Esophagus muscularis mucosa (tissue), 4 donors: ENCODE measurements at places on chromosomes 1 and 21. TPM values are rescaled to one million over a fixed set of nuclear protein-coding genes. Genes with fewer than 3 reads are reported as not detected.

Gene JAM2
- total RNA-seq: 51.1 TPM

DNA sequence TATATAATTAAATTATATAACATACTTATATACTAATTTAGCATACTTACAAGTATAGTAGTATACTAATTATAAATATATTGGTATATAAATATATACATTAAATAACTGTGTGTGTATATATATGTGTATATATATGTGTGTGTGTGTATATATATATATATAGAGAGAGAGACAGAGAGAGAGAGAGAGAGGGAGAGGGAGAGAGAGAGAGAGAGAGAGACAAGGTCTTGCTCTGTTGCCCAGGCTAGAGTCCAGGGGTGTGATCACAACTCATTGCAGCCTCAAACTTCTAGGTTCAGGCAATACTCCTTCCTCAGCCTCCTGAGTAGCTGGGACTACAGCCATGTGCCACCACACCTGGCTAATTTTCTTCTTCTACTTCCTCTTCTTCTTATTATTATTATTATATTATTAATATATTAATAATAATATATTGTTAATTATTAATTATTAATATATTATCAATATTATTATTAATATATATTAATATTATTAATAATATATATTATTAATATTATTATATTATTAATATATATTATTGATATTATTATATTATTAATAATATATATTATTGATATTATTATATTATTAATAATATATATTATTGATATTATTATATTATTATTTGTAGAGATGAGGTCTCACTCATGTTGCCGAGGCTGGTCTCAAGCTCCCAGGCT, 185.5 kb downstream of the CRB1 start:
- DNase-seq: no peak

DNA sequence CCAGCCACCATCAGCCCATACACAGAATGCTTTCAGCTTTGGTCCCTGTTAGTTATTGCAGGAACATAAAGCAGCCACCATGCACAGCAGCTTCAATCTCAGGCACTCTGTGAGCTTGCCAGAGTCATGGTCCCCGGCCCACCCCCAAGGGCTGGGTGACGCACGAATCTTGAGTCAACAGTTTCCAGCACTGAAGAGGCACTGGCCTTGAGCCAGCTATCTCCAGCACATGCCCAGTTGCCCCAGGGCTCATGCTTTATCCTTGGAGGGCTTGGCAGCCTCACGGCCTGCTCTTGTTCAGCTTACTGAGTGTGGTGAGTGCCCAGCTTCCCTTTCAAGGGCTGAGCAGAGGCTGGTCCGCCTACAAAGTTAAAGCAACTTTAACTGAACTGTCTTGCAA, 200.7 kb upstream of the RAB4A start:
- no peak for DNase-seq

- DNase-seq: no peak
Observed at GRCh38 chr1:89702520-89703045, 69.7 kb downstream of the LRRC8C start.

Gene CD53
- total RNA-seq: 18.1 TPM

- no peak for DNase-seq
Observed at GRCh38 chr1:203695116-203695515, 68.5 kb downstream of the ATP2B4 start.

- no peak for DNase-seq
Observed at GRCh38 chr1:89098857-89099256, 27.1 kb downstream of the GBP2 start.

- DNase-seq: no peak
Observed at GRCh38 chr1:182129398-182129797, 67.9 kb upstream of the ZNF648 start.

DNA sequence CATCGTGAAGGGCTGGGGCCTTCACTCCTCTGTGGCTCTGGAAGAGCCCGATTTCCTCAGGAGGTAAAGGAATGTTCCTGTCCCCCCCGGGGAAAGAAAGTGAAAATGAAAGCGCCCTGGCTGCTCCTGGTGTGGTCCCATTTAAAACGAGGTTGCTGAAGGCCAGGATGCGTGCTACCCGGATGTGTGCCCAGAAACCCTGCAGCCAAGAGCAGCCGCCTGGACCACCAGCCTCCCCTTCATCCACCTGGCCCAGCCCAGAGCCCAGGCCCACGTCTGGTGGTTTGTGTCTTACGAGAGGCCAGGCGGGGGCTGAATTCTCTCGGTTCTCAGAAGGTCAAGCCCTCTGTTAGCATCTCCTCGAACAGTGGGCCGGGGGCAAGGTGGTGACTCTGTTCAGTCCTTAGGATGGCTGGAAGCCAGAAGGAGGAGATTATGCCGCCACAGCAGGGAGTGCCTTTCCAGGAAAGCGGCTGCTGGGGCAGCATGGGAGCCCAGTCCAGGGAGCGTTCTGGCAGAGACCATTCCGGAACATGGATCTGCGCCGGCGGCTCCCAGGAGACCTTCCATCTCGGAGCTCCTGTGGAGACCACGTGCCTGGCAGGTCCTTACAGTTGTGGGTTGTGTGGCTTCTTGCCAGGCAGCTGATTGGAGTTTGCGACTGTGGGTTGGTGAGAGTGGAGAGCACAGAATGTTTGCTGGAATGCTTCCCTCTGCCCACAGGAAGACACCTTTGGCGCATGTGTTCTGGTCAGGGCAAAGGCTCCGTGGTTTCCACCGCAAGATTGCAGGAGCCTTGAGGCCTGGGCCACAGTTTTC, 1.4 kb downstream of the GUK1 start:
- no peak for DNase-seq

GRCh38 chr1:151072224-151072623, 1.7 kb downstream of the GABPB2 start:
- no peak for DNase-seq

Gene RGS13
- total RNA-seq: 4.3 TPM

DNA sequence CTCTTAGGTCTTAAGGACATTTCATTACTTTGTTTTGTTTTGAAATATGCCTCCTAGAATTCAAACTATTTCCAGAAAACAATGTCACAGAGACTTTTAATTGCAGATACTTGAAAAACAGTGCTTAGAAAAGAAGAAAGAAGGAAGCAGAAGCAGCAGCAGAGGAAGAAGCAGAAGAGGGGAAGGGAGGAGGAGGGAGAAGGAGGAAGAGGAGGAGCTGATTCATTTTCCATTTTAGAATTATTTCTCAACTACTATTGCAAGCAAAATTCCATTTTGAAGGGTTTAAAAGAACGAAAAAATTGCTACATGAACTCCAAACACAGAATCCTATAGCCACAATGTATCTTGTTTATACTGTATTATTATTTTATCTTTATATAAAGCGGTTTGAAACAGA, 13.9 kb downstream of the RC3H1 start:
- DNase-seq: no peak

- DNase-seq: no peak
Observed at GRCh38 chr1:44267438-44267837, 54.2 kb downstream of the DMAP1 start.

GRCh38 chr1:185495007-185495406, 178.0 kb upstream of the IVNS1ABP start:
- DNase-seq: no peak

DNA sequence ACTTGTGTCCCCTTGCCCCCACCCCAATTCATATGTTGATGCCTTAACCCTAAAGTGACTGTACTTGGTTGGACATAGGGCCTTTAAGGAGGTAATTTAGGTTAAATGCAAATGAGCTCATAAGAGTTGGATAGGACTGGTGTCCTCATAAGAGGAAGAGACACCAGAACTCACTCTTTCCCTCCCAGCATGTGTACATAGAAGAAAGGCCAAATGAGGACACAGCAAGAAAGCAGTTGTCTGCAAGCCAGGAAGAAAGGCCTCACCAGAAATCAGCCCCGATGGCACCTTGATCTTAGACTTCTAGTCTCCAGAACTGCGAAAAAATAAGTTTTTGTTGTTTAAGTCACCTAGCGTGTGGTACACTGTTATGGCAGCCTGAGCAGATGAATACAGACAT, 45.5 kb downstream of the RAB3GAP2 start:
- DNase-seq: no peak

Gene LPAR3
- not detected for total RNA-seq

- DNase-seq: no peak
Observed at GRCh38 chr21:20353351-20353750, 644.9 kb upstream of the NCAM2 start.

GRCh38 chr1:214540324-214540723, 11.1 kb downstream of the PTPN14 start:
- DNase-seq: no peak

DNA sequence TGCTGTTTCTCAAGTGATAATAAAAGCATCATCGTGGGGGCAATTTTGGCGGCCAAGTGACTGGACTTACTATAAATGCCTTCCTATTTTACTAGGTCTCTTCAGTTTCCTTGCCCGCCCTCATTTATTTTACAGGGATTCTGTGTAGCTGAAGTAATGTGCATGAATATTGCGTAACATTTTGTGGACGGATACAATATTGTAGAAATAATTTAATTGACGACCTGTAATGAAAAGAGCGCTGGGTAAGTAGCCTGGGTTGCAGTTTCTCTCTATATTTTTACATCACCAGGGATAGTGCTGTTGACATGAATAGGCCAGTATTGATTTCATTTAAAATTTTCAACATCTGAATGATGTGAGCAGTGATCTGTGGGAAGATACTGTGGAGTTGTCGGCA, 28.1 kb upstream of the LMO4 start:
- DNase-seq: peak; percentile 24

DNA sequence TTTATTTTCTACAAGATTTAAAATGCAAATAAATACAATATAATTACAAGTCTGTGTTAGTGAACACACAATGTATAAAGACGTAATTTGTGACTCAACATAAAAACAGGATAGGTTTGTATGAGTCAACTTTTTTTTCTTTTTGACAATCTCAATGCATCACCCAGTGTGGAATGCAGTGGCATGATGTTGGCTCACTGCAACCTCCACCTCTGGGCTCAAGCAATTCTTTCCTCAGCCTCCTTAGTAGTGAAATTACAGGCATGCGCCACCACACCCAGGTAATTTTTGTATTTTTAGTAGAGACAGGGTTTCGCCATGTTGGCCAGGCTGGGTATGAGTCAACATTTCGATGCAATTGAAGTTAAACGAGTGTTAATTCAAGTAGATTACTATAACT, 5.9 kb upstream of the SPRR2E start:
- DNase-seq: no peak

DNA sequence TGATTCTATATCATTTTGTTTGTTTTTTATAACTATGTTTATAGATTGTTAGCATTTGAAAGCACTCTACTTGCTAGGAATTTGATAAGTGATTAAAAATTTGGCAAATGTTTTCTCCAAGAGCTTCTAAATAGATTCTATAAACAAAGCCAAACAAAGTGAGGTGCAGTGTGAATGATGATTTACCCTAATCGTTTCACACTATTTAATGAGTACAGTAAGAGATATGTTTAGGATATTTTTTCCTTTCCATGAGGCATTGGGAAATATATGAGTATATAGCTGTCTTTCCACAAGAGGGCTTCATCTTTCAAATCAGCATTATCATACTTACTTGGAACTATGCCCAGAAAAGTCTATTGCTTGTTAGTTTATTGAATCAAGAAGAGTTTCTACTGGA, 277.0 kb upstream of the BRINP3 start:
- DNase-seq: no peak

- no peak for DNase-seq
Observed at GRCh38 chr1:228496494-228496893, 9.3 kb downstream of the RNF187 start.

DNA sequence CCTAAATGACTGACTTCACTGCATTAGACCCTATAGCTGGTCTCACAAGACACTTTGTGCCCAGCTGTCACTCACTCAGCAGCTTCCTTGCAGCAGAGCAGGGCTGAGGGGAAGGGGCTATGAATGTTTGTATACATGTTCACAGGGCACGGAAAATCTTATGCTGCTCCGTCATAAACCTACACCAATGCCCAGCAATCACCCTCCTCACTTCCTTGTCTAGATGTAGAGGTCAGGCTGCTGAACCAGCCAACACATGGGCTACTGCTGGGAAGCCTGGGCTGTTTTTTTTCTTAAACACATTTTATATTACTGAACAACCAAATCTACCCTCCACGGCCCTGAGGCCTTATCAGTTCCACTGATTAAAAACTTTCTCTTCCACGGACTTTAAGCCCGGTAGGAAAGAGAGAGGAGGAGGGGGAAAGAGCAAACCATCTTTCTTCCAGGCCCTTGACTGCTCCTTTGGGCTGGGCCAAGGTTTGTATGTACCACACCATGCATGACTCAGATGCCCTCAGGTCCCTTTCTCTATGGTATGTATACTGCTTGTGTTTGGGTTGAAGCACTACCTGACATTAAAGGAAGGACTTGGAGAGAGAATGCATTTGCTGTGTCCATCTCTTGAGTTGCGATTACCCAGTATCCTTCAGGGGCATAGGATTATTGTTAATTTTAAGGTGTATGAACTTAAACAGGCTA, 12.7 kb downstream of the MTFR1L start:
- no peak for DNase-seq

DNA sequence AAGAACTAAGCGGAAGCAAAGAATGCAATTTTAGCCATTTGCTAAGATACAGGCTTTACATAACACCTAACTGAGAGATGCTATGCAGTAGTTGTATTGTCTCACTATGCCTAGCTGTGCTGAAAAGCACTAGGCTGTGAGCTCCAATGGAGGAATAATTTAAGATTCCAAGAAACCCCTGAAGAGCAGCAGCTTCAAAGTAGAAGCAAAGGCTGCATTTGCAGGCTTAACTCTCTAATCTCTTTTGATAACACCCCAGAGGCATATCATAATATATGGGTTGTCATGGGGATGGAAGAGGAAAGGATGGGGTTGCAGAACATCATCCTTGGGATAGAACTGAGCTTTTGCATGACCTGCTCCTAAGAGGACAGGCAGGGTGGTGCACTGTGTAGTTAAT, 102.0 kb downstream of the ERG start:
- peak; percentile 12 for DNase-seq

GRCh38 chr1:46497020-46497419, 7.4 kb downstream of the DMBX1 start:
- DNase-seq: no peak

Gene TEDDM1
- not detected for total RNA-seq

- DNase-seq: no peak
Observed at GRCh38 chr21:29359718-29360117, 61.0 kb downstream of the BACH1 start.

DNA sequence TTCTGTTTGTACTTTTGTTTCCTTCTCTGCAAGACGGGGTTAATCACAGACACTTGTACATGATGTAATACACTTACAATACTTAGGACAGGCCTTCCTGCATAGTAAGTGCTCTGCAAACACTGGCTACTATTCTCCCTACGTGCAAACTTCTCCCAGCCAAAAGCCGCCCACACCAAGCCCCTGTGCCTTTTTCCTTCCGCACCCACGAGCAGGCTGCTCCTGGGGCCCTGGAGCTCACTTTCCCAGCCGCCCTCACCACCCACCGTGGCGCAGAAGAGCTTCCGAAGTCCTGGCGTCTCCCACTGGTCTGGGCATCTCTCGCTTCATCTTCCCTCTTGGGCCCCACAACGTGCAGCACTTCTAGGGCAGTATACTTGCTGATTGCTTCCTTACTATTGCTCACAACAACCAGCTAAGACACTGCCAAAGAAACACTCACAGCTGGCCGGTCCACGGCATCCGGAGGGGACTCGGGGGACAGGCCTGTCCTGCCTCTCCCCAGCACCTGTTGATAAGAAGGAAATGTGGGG, 22.5 kb upstream of the GPR157 start:
- DNase-seq: no peak

Gene TRIM46
- 0.13 TPM for total RNA-seq

Gene LCE2B
- not detected for total RNA-seq
